ENCODE measurements at places on chromosomes 2 and 18.

GRCh38 chr2:171958475-171958874 lies 36.2 kb downstream of the HAT1 start:
- H3K4me1 ChIP-seq = peaks cover 35% of the 10 kb centered on the region
- no peaks in the 10 kb centered on the region for H3K27me3 ChIP-seq
- H3K4me3 ChIP-seq = no peak overlapping the region
- H3K36me3 ChIP-seq = peaks cover 25% of the 10 kb centered on the region
- DNase-seq = no peak

DNA sequence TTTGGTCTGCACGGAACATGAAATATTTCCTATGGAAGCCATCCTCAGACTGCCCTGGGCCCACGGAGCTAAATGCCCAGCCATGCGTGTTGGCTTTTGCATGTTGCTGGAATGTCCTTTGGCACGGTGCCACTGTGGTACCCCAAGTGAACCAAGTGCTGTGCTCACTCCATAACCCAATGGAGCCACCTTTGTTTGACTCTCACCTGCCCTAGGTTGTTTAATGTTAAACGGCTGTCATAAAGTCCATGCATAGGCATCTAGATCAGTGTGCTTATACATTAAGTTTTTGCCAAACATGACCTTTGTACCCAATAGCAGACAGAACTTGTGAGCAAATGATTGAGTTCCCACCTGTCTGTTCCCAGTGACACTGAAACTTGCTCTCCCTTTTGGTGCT lies 59.9 kb upstream of the TMEM87B start:
- no peak overlapping the region for H3K27ac ChIP-seq
- no peaks in the 10 kb centered on the region for H3K36me3 ChIP-seq
- no peak overlapping the region for H3K4me3 ChIP-seq
- H3K27me3 ChIP-seq = no peaks in the 10 kb centered on the region

GRCh38 chr2:179613701-179614100 lies 247.7 kb downstream of the ZNF385B start:
- no peaks in the 10 kb centered on the region for H3K4me1 ChIP-seq
- H3K36me3 ChIP-seq = no peaks in the 10 kb centered on the region
- H3K27ac ChIP-seq = no peak overlapping the region
- H3K4me3 ChIP-seq = no peak overlapping the region

GRCh38 chr2:20231598-20232026 lies 6.7 kb upstream of the SDC1 start:
- DNase-seq = no peak
- no peaks in the 10 kb centered on the region for H3K36me3 ChIP-seq
- peaks cover 20% of the 10 kb centered on the region for H3K27me3 ChIP-seq
- no peak overlapping the region for H3K27ac ChIP-seq
